Cardiac septum (tissue), 1 donor: ENCODE measurements at places on chromosomes 3 and 15. TPM values are rescaled to one million over a fixed set of nuclear protein-coding genes. Genes with fewer than 3 reads are reported as not detected.

Gene ZNF710
- 3.9 TPM for total RNA-seq

DNA sequence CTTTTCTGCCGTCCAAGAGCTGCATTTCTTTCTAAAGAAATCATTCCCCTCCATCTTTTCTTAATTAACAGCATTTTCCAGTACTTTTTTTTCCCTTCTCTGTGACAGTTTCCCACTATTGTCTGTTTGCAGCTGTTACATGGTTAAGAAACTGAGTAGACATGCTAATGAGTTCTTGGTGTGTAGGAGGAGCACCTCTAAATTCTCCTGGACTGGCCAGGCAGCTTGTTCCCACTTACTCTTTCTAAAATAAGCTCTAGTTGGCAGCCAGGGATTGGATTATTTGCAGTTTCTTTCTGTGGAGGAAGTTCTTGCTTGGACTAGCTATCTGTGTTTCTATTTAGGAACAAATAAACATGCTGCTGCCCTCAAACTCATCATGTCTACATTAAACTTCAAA lies 235.1 kb upstream of the GAP43 start:
- no peak for DNase-seq

DNA sequence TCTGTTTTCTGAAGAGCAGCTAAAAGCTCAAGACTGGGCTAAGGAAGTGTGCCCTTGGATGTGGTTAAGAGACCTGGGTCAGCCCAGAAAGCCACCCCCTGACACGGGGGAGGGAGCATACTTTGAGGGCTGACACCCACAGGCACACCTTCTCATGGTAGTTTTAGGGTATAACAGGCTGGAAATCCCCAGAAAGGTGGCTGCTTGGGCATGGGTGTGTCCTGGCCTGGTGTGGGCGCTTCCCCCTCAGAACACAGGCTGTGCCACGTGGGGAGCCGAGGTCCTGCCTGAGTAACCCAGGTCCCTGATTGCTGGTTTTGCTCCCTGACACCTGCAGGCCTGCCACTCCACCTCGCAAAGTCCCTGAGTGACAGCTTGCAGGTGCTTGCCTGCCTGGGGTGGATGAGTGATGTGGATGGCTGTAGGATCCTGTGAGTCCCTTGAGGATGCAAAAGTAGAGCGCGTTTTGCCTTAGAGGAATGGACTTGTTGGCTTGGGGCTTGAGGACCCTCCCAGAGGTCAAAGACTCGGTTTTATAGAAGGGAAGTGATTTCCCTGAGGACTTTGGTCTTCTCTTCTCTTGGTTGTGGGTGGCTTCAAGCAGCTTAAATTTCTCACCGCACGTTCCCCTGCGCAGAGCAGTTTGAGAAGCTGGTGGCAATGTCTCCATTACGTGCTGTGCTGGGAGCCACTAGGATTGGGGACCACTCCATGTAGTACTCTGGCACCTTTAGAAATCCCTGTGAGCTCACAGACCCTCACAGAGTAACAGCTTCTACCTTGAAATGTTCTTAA lies 94.4 kb downstream of the DNASE1L3 start:
- no peak for DNase-seq

DNA sequence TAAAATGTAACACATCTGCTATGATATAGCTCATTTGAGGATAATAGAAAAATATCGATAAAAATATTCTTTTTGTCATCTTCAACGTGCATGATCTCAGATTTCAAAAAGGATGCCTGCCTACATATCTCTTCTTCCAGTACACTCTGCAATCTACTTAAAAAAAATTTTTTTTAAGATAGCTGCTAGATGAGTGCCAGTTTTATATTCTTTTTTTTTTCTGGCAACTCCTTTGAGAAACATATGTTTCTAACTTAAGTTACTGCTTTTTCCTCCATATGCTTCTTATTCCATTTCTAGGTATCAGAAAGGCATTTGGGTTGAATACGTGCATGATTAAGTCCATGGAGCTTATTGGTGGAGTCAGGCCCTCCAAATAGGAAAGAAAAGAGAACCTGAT lies 160.4 kb downstream of the PPM1L start:
- DNase-seq = no peak
